ENCODE measurements at places on chromosomes 7 and 10.

GRCh38 chr7:69654849-69655707 lies 56.8 kb downstream of the AUTS2 start:
- DNase-seq, result no peak

GRCh38 chr7:139047970-139048369 lies 12.1 kb upstream of the ZC3HAV1L start:
- no peak for DNase-seq

- DNase-seq, result no peak
Observed at GRCh38 chr10:99531026-99531695, 1.6 kb upstream of the NKX2-3 start.

DNA sequence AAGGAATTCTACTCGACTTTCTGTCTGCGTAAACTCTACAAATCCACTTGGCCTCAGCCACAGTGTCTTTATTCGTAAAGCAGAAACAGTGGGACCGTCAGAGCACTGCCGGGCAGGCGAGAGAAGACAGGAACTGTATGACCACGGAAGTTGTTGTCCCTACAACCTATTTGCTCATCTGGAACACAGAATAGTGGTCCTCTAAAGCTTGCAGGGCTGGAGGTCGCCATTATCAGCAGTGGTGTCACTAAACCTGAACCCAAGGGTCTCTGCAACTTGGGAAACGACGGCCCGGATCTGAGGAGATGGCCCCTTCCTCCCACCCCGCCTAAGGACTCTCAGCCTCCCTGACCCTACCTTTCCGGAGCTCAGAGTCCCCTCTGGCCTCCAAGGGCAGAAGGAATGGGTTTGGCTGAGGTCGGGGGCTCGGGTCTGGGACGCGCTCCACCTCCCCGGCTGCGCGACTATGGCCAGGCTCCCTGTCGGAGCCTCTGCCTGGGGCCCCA lies 442 bp downstream of the STYXL1 start:
- DNase-seq, result no peak

GRCh38 chr7:157482025-157482424 lies 145.2 kb downstream of the DNAJB6 start:
- DNase-seq, result no peak

DNA sequence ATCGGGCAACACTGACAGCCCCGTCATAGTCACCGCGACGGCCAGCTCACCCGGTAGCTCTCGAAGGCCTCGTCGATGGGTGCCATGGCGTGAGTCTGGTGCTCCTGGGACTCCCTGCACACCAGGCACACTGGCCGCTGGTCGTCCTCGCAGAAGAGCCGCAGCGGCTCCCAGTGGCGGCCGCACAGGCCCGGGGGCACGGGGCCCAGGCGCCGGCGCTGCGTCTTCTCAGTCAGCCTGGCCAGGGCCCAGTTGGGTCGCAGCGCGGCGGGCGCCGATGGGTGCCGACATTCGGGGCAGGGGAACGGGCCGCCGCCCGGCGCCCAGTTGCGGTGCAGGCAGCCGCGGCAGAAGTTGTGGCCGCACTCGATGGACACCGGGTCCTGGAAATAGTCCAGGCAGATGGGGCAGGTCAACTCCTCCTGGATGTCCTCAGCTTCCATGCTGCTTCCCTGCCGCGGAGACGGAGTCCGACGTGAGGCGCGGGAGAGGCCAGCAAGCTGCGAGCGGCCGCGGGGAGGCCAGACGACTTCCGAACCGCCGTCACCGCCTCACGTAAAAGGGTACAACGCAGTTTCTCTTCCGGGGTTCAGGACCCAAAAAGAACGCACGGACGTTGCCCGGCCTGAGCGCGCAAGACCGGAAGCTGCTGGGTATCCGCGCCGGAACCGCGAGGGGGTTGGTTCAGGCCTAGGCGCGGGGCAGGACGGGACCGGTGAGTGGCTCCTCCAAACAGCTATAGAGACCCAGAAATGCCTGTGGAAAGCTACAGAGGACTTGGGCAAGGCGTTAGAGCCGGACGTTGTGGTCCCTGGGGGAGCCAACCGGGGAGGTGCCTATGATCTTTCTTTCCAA lies at the start of gene TRIM4:
TRIM4 (minus strand) TSS at position 572 of the 855 bp plus-strand sequence; CDS start at position 443, 129 bp downstream.
- peak; percentile 90 for DNase-seq

DNA sequence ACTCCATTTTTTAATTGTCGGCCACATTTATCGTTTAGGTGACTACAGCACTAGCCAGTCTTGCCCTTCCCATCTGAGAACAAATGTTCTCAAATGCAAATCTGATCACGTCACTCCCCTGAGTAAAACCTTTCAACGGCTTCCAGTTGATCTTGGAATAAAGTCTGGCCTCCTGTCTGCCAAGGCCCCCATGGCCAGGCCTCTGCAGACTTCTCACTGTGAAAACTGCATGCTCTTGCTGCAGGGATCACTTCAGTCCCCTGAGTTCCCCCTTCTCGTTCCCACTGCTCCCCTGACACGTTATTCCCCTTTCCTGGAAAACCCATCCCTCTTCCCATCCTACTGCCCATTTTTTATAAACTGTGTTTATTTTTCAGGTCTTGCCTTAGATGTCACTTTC lies 124.1 kb upstream of the NEBL start:
- DNase-seq, result no peak

- DNase-seq, result no peak
Observed at GRCh38 chr10:78557433-78557925, 511.3 kb upstream of the ZMIZ1 start.

DNA sequence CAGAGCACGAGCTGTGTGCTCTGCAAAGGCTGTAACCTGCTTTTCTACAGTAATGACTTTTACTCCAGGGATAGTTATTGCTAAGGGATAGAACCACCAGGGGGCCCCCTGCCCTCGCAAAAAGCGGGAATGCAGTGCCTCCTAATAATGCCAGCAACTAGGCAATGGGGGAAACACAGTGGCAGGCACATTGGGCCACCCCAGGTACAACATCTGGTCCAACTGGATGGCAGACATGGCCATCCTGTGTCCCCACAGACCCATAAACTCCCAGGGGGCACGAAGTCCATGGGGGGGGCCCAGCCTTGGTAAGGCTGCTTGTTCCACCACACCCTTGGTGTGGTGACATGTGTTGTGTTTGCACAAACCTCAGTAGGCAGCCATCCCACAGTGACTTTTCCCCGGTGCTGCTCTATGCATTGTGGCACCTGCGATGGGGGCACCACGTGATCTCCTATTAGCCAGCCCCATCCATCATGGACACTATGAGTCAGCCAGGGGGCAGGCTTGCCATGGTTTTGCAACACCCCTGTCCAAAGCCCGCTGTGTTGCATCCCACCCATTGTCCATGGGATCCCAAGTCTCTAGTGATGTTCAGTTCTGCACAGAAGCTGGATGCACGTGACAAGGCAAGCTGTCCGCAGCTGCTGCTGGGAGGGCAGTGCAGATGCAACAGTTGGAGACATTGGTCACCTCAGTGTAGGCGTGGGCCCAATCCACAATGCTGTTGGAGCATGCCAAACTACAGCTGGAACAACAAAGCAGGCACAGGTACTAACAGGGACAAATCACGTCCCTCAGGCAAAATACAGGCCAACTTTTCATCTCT lies 84.0 kb downstream of the ANLN start:
- no peak for DNase-seq

GRCh38 chr7:151175793-151176311 lies 8.4 kb upstream of the GBX1 start:
- no peak for DNase-seq

GRCh38 chr7:143388491-143389101 lies 7.5 kb downstream of the ZYX start:
- no peak for DNase-seq

DNA sequence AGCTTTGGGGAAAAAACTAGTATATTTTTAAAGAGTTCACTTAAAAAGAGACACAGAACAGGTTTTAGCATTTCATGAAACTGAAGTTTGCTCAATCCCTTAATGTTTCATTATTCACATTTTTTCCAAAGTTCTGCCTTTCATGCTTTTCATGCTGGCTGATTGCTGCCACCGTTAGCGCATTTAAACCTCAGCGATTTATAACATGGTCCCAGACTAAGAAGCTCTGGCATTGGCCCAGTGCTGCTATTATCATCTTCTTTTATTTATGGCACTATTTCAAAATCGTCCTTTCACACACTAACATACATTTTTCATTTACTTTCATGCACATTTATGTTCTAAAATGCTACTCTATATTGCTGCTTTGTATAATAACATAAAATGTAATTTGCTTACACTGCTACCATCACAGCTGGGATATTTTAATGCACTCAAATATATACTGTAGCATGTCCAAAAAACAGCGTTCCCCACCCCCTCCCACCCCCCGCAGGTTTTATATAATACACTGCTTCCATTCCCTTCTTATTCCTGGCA lies 141.9 kb downstream of the MPP7 start:
- DNase-seq, result no peak

- DNase-seq, result no peak
Observed at GRCh38 chr7:114183311-114184088, 231.1 kb upstream of the FOXP2 start.

DNA sequence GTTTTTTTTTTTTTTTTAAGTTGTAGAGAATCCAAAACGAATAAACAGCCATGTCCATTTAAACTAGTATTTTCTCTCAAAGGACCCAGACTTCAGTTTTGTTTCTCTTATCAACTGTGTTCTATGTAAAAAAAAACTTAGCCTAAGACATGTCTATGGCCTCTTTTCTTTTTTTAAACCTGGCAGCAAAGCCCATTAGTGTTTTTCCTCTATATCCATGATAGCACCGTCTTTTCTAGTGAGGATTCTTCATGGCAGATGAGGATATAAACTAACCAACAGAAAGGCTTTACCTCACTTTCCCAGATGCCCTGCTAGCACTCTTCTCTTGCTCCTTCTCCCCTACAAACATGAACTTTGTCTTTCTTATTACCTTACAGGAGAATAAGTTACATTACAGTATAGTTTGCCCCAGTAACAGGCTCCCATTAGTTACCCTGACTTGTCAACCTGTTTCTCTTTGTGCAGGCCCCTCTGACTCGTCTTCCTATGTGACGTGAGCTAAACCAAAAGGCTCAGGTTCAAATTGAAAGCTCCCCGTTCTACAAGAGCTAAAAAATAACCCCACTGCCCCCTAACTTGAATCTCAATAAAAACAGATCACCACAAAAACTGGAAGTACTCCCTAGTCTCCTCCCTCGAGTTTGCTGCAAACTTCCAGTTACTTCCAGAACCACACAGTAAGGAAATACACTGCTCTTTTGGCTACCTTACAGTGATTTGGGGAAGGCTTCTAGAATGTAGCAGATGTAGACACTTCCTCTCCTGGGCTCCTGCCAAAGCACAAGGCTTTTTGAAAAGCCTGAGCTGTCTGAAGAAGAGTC lies 20.1 kb downstream of the P4HA1 start:
- DNase-seq, result no peak

- no peak for DNase-seq
Observed at GRCh38 chr10:112605063-112605462, 158.0 kb downstream of the VTI1A start.

GRCh38 chr7:99112097-99112496 lies 31.8 kb downstream of the SMURF1 start:
- no peak for DNase-seq

- DNase-seq, result no peak
Observed at GRCh38 chr7:141704112-141704511, 2.1 kb upstream of the DENND11 start.

DNA sequence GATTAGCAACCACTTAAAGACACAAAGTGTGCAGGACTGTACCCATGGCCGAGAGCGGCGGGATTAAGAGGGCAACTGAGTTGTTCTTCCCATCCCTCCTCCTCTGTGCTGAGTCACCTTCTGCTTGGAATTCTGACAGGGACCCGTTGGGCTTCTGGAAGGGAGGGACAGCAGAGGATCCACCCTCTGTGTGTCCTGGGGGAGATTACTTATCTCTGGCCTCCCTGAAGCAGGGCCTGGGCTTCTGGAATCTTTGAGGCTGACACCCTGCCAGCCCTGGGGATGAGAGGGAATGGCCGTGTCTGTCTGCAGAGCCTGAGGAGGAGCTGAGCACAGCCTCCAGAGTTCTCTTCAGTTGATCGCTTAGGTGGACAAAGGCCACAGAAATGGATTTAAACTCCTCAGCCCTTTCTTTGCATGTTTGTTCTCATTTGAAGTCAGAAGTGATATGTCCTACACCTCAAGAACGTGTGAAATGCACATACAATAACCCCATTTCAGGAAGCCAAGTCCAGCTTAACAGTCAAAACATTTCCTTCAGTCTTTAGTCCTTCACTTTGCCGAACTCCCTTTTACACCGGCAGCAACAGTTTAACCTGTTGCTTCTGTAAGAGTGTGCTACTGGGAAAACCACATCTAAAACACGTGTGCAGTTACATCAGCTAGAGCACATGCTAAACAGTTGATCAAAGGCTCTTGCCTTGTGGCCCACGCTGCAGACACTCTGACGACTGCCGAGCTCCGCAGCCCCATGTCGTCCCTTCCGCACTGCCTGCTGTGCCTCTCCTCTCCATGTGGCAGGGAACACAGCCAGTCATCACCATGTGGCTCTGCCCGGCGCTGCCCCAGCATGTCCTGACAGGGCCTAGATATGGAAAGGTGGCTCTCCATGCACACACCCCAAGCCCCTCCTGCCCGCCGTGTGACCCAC lies 55.7 kb downstream of the IKZF1 start:
- peak; percentile 82 for DNase-seq

GRCh38 chr7:100080907-100081534 lies 502 bp downstream of the ZNF3 start:
- DNase-seq, result no peak

DNA sequence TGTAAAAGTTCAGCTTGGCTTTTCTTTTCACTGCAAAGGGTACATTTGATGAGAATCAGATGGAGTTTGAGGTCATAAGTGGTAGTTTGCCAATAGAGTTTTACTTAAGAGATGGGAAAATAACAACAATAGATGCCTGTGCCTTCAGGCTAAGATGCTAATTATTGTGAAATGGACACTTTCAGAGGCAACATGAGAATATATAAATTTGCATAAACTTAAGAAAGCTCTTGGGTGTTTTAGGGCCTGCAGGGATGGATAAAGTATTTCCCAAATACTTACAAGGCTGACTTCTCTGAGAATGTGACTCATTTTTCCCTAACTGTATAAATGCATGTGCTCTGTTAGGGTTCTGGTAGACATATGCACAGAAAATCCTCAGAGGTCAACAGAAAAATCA lies 200.3 kb upstream of the SVIL start:
- no peak for DNase-seq

DNA sequence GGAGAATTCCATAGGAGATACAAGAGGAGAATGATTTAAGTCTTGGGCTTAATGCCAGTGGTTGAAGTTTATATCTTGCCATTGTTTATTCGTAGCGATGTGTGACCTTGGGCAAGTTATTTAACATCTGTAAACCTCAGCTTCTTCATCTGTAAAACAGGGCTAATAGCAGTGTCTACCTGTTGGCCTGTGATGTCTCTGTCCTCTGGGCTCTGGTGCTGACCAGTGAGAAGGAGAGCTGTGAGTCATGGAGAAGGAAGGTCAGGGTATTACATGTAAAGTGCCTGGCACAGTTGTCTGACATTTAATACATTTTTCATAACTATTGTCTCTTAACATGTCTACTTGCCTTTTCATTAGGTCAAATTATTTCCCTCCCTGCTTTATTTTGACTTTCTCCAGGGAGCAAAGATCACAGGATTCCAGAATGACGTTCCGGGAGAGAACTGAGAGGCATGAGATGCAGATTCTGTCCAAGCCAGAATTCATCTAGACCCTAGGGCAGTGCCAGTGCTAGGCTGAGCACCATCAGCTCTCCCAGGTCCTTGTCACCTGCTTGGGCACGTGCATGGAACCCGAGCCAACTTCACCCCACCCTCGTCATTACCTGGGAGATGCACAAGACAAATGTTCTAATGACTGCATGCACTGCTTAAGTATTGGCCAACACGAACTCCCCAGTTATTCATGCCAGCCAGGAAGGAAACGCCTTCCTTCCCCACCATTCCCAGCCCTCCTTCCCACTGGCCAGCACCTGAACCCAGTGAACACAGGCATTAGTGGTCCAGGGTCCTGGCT lies 187.9 kb downstream of the DPY19L1 start:
- DNase-seq, result no peak

- no peak for DNase-seq
Observed at GRCh38 chr10:71349406-71349805, 30.3 kb downstream of the SLC29A3 start.

Data from CD4-positive, alpha-beta T cell treated with Interleukin-15 for 4 hours (primary cell).